Dermis microvascular lymphatic vessel endothelial cell (primary cell): ENCODE measurements at places on chromosomes 12 and 14. TPM values are rescaled to one million over a fixed set of nuclear protein-coding genes. Genes with fewer than 3 reads are reported as not detected.

GRCh38 chr14:24880689-24881088 lies 169.3 kb downstream of the STXBP6 start:
- DNase-seq: no peak

DNA sequence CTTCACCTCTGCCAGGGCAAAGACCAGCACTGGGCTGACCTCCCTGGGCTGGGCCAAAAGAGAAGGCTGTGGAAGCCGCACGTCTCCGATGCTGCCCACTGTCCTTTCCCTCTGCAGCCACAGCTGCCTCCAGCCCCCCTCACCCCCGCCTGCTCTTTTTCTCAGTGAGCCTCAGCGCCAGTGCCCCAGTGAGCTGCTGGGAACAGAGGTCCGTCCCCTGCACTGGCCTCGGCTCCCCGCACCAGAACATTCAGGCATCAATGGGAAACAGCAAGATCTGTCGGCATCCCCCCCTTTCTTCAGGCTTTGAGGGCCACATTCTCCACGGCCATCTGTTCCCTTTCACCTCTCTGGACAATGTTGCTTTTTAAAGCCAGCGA lies 398.1 kb downstream of the ZFP36L1 start:
- DNase-seq: no peak

TAS2R43 gene
- 0.26 and 1.6 TPM in 2 replicates for total RNA-seq

- no peak for DNase-seq
These were observed 84.3 kb downstream of the TNFAIP2 start for GRCh38 chr14:103207388-103208072.

GRCh38 chr12:77734214-77734883 lies 96.3 kb upstream of the NAV3 start:
- no peak for DNase-seq

GRCh38 chr12:7176595-7176994 lies 12.9 kb upstream of the PEX5 start:
- DNase-seq: no peak

GRCh38 chr14:52874389-52874788 lies 76.5 kb downstream of the FERMT2 start:
- DNase-seq: no peak

GRCh38 chr14:85856430-85856829 lies 326.5 kb downstream of the FLRT2 start:
- no peak for DNase-seq

LGR5 gene
- total RNA-seq: not detected in 2 replicates

DNA sequence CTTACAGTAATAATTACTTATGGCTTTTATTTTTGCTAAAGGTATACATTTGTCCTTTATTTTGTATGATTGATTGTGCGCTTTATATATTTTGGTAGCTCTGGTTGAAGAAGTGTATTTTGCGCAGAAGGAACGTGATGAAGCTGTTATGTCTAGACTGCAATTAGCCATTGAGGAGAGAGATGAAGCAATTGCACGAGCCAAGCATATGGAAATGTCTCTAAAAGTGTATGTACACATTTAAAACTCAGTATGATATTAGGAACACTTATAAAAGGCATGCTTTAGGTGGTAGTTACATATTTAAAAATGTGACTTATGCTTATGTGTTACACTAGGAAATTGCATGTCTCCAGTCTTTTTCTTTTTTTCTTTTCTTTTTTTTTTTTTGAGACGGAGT lies 87.5 kb downstream of the MIPOL1 start:
- DNase-seq: no peak

- DNase-seq: no peak
These were observed at the start of gene PLXNC1 for GRCh38 chr12:94147991-94148738. Gene PLXNC1 (plus strand): TSS chr12:94148577. CDS start chr12:94148972, 395 bp downstream.

GRCh38 chr14:92751819-92752218 lies 3.4 kb upstream of the LGMN start:
- no peak for DNase-seq

DNA sequence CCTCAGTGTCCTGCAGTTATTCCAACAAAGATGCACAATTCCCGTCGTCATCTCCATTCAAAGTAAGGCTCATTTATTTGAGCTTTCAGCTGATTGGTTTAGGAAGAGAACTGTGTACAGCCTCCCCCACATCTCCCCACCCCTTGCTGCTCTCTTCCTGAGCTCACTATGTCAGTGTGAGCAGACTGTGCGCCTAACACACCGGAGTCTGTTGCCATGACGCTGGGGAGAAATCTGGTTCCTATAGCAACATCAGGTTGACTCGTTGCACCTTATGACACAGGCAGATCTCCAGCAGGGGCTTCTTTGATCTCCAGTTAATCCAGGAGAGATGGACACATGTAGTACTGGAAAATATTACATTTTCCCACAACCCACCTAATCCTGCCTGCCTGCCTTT lies 319.4 kb downstream of the CACNA1C start:
- no peak for DNase-seq

SCNN1A gene
- under 0.01 TPM in 2 replicates for total RNA-seq

- DNase-seq: no peak
These were observed 128.6 kb downstream of the ACSS3 start for GRCh38 chr12:81206429-81206828.

ACRBP gene
- total RNA-seq: 0.39 and 0.51 TPM in 2 replicates

- DNase-seq: no peak
These were observed 195.7 kb downstream of the RBM19 start for GRCh38 chr12:113770389-113770865.

- DNase-seq: no peak
These were observed 265.7 kb downstream of the AEBP2 start for GRCh38 chr12:19704966-19705365.
